Stimulated activated CD4-positive, alpha-beta T cell treated with anti-CD3 and anti-CD28 coated beads, Interleukin-12 subunit alpha, Interleukin-12 subunit beta, amount 100 ng/mL, for 48 hours (primary cell): ENCODE measurements at places on chromosomes 3 and 15.

- DNase-seq, result no peak
Measured at GRCh38 chr3:145063616-145064015, 1092.0 kb downstream of the DIPK2A start.

GRCh38 chr15:98763179-98763578 lies 114.8 kb downstream of the IGF1R start:
- DNase-seq, result no peak

DNA sequence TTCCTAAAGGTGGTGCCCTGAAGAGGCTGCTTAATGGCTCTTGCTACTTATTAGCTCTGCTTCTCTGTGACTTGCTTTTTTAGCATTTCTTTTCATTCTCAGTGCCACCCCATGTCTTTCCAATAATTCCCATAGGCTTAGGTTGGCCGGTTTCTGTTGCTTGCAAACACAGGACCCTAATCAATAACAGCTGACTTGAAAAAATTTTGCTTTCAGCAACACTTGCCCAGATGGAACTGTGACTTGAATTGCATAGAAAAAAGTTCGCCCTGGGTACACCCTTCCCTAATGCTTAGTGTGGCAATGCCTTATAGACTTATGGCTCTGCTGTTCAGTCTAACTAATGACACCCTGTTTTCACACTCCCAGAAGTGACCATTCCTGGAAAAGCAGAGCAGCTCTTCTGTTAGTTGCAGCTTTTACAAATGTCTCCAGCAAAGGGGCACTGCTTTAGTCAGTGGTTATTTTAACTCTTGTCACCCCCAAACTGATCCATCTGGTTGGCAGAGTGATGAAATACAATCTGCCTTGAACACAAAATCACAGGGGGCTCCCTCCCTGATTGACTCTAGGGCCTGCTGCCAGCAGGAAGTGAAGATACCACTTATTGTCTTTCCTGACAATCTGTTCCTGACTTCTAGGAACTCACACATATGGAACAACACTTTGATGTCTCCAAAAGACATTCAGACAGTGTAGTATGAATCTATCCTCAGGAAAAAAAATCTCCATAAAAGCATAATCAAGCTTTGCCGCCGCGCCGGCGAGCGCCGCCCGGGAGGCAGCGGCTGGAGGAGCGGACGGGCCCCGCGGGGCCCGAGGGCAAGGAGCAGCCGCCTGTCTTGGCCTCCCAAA lies 9.7 kb upstream of the SLMAP start:
- DNase-seq, result no peak

GRCh38 chr15:87579537-87579936 lies 677.0 kb downstream of the NTRK3 start:
- no peak for DNase-seq

DNA sequence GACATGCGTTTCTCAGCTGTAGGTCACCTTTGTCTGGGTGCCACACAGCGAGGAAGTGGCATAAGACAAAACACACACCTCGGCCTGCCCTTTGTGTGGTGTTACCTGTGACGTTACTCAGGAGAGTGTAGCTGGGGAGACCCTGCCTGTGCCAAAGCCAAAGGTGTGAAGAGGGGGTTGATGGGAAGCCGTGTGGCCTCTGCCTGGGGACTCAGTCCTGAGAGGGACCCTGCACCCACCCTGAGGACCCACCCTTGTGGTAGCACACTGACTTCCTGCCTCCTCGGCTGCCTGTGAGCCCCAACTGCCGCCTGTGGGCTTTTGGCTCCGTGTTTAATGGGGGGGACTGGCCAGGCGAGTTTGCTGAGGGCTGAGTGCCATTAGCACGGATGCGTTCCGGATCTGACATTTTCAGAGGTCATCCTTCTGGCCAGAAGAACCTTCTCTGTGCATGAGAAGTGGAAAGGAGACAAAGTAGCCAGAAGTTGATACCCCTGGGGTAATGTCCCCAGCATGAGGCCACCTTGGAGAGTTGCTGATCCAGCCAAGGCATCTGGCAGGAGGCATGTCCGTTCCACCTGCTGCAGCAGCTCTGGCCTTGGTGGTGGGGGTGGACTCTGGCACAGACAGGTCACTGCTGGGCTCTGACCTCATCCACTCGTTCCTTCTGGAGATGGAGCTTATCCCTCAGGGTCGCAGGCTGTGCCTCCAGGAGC lies 51.8 kb upstream of the FURIN start:
- no peak for DNase-seq

GRCh38 chr3:42254566-42254965 lies 11.4 kb downstream of the CCK start:
- DNase-seq, result no peak

DNA sequence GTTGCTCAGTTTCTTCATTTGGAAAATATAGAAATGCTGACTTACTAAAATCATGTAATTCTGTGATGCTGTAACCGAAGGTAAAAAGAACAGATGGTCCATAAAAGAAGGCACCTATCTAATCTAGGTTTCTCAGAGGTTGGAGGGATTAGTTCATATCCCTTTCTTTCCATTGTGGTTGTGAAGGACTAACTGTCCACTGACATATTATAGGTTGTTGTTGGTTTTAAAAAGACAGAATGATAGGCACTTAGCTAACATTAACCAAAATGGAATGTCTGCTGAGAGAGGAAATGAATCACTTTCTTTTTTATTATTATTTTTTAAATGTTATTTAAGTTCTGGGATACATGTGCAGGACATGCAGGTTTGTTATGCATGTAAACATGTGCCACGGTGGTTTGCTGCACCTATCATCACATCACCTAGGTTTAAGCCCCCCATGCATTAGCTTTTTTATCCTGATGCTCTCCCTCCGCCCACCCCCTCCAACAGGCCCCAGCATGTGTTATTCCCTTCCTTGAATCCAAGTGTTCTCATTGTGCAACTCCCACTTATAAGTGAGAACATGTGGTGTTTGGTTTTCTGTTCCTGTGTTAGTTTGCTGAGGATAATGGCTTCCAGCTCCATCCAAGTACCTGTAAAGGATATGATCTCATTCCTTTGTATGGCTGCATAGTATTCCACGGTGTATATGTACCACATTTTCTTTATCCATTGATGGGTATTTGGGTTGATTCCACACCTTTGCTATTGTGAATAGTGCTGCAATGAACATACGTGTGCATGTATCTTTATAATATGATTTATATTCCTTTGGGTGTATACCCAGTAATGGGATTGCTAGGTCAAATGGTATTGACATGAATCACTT lies 45.8 kb downstream of the ALDH1A2 start:
- DNase-seq, result no peak

GRCh38 chr3:53970661-53971060 lies 79.0 kb upstream of the SELENOK start:
- no peak for DNase-seq

DNA sequence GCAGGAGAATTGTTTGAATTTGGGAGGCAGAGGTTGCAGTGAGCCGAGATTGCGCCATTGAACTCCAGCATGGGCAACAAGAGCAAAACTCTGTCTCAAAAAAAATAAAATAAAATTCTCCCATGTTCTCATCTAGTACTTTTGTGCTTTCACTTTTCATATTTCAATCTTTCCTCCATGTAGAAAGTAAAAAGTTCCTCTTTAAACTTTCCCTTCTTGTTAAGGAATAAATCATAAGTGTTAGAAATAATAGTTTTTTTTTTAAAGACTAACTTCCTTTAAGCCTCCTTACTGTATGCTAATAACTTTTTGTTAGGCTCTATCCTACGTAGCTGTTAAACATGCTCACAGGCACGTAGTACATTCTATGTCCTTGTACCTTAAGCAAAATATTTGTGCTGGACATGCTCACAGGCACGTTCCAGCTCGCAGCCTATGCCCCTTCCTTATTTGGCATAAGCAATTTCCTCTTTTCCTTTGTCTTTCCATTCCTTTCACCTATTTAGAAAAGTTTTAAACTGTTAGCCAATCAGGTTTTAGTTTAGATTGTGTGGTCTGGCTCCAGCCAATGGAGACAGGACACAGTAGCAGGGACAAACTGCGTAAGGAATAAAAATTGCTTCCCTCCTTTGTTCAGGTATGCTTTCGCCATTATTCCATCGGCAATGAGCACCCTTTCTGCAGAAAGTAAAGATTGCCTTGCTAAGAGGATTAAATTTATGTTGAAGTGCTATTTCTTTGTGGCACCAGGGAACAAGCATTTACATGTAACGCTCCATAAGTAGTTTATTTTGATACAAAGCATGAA lies 38.9 kb upstream of the PIK3CB start:
- no peak for DNase-seq

DNA sequence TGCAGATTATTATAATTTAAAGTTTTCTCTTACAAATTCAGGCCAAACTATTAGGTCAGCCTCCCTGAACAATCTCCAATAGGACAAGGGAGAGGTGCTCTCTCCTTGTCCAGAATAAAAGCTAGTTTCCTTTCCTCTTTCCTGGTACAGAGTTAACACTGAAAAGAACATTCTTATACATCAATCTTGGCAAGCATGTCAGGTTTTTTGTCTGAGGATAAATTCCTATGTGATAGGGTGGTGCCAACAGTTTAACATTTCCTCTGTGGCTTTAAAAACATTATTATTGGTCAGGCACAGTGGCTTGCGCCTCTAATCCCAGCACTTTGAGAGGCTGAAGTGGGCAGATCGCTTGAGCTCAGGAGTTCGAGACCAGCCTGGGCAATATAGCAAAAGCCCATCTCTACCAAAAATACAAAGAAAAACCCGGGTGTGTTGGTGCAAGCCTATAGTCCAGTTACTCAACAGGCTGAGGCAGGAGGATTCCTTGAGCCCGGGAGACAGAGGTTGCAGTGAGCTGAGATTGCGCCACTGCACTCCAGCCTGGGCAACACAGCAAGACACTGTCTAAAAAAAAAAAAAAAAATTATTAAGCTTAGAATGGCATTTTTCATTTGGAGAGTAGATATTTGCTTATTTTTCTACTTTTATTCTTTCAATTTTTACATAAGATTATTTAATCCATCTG lies 13.7 kb upstream of the ULK4 start:
- DNase-seq, result no peak

DNA sequence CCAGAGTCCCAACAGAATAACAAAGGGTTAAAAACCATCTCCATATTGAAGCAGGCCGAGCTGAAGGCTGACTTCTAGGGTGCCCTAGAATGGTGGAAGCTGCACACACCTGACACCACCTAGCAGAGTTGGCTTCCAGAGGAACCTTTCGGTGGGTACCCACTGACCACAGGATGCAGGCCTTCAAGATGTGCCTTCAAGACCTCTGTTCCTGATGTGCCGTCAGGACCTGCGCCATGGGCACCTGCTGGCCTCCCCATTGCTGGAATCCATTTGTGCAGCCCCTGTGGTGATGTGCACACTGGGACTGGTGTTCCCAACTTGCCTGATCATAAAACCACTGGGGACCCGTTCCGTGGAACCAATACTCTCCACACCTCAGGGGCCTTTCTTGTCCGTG lies 35.7 kb upstream of the RPL32 start:
- no peak for DNase-seq

- DNase-seq, result no peak
Measured at GRCh38 chr15:95558916-95559315, 771.6 kb upstream of the NR2F2 start.

GRCh38 chr3:155131104-155131503 lies 51.0 kb downstream of the MME start:
- DNase-seq, result no peak
